ENCODE measurements at places on chromosomes 7 and 10. TPM values are rescaled to one million over a fixed set of nuclear protein-coding genes. Genes with fewer than 3 reads are reported as not detected.

GRCh38 chr10:11301571-11302111 is 284.0 kb downstream of the CELF2 start:
- DNase-seq: no peak

- no peak for DNase-seq
These were observed 107.3 kb upstream of the TMEM72 start for GRCh38 chr10:44803862-44804261.

RPA3 gene
- 55.9 TPM for polyA plus RNA-seq

WASL gene
- 80.6 TPM for polyA plus RNA-seq

GRCh38 chr10:10164848-10165247 is 852.8 kb upstream of the CELF2 start:
- no peak for DNase-seq

GHRHR gene
- 0.41 TPM for polyA plus RNA-seq

ADAM12 gene
- 28.0 TPM for polyA plus RNA-seq

DNA sequence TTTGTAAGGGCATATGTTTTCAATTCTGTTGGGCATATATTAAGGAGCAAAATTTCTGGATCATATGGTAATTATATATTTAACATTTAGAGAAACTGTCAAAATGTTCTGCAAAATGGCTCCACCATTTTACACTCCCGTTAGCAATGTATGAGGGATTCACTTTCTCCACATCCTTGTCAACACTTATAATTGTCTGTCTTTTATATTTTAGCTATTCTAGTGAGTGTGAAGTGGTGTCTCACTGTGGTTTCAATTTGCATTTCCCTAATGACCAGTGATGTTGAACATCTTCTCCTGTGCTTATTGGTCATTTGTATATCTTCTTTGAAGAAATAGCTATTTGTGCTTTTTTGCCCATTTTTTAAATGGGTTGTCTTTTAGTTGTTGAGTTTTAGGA is 8.1 kb upstream of the KLHDC10 start:
- DNase-seq: no peak

TMEM120A gene
- polyA plus RNA-seq: 54.7 TPM

TWNK gene
- polyA plus RNA-seq: 14.9 TPM

Measured in left renal cortex interstitium (tissue), 4 donors.